CD8-positive, alpha-beta memory T cell (primary cell): ENCODE measurements at places on chromosomes 4 and X. TPM values are rescaled to one million over a fixed set of nuclear protein-coding genes. Genes with fewer than 3 reads are reported as not detected.

The SLAIN2 gene
- total RNA-seq: 72.2 TPM

The HOPX gene
- 171 TPM for total RNA-seq

The SRPX gene
- total RNA-seq: not detected

The KLHL4 gene
- 0.18 TPM for total RNA-seq

The SMR3B gene
- total RNA-seq: not detected

The SASH3 gene
- 147 TPM for total RNA-seq

The RASL11B gene
- 0.27 TPM for total RNA-seq

The KLHL34 gene
- total RNA-seq: 0.27 TPM

The GRPR gene
- 0.22 TPM for total RNA-seq

The CXCL3 gene
- total RNA-seq: not detected

The GYPE gene
- 2.1 TPM for total RNA-seq

The FBXO8 gene
- 18.3 TPM for total RNA-seq

The DNAAF6 gene
- total RNA-seq: not detected

The LIMCH1 gene
- total RNA-seq: not detected

The APOOL gene
- 22.0 TPM for total RNA-seq

The ADH6 gene
- not detected for total RNA-seq

The SMIM10L2A gene
- total RNA-seq: 0.48 TPM

The CRMP1 gene
- not detected for total RNA-seq

The NDNF gene
- total RNA-seq: 0.13 TPM

The SEPTIN6 gene
- 125 TPM for total RNA-seq

The TIMP1 gene
- total RNA-seq: 6.9 TPM

The CLCN4 gene
- 0.20 TPM for total RNA-seq

The TCEAL2 gene
- total RNA-seq: not detected

The FREM3 gene
- not detected for total RNA-seq

The BMPR1B gene
- not detected for total RNA-seq

The PHEX gene
- total RNA-seq: 20.8 TPM

The SORCS2 gene
- not detected for total RNA-seq

The ZNF732 gene
- total RNA-seq: not detected

The ZNF182 gene
- 6.9 TPM for total RNA-seq

The DIPK2B gene
- not detected for total RNA-seq

The YY2 gene
- total RNA-seq: 1.8 TPM

The REST gene
- 46.6 TPM for total RNA-seq

The SLC6A14 gene
- total RNA-seq: not detected

The ZDHHC15 gene
- total RNA-seq: 0.04 TPM

The NOCT gene
- total RNA-seq: 18.3 TPM

The RAB39B gene
- total RNA-seq: 12.5 TPM

The RAI2 gene
- total RNA-seq: 0.64 TPM

The FRG1 gene
- 56.0 TPM for total RNA-seq

The CXCL8 gene
- total RNA-seq: 0.42 TPM

The CD40LG gene
- 10.1 TPM for total RNA-seq

The AFP gene
- total RNA-seq: not detected

The GAGE2A gene
- total RNA-seq: not detected

The RRH gene
- total RNA-seq: 0.44 TPM

The FAM47A gene
- total RNA-seq: not detected

The MTTP gene
- not detected for total RNA-seq

The DRD5 gene
- total RNA-seq: not detected

The CTAG2 gene
- 47.3 TPM for total RNA-seq
